ENCODE measurements at places on chromosomes 6 and 20.
A peak's percentile ranks its signal among the peaks of the same experiment; 100 is the strongest.

- DNase-seq, result no peak
Observed at GRCh38 chr6:7041511-7042026, 66.2 kb upstream of the RREB1 start.

DNA sequence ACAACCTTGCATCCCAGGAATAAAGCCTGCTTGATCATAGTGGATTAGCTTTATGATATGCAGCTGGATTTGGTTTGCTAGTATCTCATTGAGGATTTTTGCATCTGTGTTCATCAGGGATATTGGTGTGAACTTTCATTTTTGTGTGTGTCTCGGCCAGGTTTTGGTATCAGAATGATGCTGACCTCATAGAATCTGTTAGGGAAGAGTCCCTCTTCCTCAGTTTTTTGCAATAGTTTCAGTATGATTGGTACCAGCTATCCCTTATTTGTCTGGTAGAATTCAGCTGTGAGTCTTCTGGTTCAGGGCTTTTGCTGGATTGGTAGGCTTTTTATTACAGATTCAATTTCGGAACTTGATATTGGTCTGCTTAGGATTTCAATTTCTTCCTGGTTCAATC is 132.5 kb downstream of the ZFAND3 start:
- no peak for DNase-seq

GRCh38 chr6:155599561-155599960 is 143.9 kb upstream of the NOX3 start:
- peak; percentile 84 for DNase-seq

DNA sequence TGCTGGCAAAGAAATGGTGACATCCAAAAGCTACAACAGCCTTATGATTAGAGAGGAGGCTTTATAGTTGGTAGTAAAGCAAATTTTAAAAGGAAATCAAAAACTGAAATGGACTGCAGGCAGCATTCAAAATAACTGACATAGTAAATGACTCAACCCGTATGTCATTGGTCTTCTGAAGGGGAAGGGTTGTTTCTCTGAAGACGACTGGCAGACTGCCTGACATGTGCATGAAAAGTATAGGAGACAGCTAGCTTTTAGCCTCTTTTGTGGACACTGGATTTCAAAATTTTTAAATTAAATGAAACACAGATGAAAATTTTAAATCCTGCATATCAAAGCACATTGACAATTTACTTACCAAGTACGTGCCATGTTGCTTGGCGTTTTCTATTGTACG is 90.7 kb downstream of the TRMT6 start:
- no peak for DNase-seq

DNA sequence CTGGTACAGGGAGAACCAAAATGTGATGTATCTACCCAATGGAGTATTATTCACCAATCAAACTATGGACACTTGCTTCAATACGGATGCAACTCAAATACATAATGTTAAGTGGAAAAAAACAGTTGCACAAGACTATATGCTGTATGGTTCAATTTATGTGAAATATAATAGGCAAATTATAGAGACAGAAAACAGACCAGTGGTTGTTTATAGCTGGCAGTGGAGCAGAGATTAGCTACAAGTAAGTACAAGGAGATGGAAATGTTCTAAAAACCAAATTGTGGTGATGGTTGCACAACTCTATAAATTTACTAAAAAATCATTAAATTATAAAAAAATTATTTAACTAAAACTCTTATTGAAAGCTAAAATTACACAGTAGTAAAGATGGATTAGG is 113.2 kb downstream of the PRDM1 start:
- no peak for DNase-seq

- no peak for DNase-seq
Observed at GRCh38 chr6:139757784-139758183, 383.3 kb upstream of the CITED2 start.

DNA sequence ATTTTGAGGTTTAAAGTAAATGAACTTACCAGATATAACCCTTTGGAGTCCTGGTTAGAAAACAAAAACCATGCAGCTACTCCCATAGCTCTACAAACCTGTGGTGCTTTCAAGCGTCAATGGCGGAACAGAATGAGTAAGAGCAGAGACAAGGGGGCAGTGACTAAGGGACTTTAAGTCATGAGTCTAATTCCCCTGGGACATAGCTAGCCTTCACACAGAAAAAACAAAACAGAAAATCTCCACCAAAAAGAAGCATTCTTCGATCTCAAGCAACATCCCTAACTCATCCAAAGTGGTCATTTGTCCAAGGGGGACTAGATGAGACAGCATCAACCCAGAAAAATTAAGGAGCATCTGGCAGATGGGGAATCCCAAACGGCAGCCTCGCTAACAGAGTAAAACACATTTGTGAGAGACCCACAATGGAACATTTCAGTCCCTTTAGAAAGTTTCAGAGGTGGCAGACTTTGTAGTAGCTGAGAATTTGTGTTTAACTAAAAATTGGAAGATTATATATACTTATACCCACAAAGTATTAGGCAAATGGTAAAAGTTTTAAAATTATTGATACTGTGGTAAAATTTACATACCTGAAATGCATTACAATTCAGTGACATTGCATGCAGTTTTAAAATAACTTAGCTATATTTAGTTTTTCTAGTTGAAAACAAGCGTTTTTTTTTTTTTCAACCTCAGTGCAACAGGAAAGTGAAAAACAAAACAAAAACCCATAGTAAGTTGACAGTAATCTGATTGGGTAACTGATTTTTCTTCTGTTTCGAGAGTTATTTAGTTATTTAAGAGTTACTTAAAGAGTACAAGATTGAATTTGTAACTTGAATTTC is 67.5 kb downstream of the KCNQ5 start:
- peak; percentile 15 for DNase-seq

- DNase-seq, result no peak
Observed at GRCh38 chr20:47934761-47935160, 149.5 kb upstream of the SULF2 start.

- no peak for DNase-seq
Observed at GRCh38 chr20:45368221-45368980, 5.4 kb downstream of the SYS1 start.

DNA sequence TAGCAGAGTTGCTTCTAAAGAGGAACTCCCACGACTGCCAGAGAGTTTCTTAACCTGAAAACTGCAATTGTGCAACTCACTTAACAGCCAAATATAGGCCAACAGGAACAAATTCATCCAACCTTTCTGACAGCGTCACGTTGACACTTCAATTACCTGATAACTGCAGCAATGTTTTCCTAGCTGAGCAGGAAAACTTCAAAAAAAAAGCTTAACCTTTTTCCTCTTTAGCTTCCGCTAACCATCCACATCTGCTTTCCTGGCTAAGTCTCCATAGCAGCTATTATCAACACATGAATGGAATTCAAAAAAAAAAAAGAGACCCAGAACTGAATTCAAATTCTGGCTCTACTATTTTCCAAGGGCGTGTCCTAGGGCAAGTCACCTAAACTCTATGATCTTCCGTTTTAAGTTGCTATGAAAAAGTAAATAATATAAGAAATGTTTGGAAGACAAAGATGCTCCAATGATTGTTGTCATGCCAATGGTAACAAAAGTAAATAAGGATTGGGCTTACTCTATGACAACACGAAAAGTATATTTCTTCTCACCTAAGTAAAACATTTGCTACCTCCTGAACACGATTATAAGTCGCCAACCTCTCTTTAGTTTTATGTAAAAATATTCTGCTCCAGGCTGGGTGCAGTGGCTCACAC is 524.6 kb upstream of the JARID2 start:
- DNase-seq, result peak; percentile 51

DNA sequence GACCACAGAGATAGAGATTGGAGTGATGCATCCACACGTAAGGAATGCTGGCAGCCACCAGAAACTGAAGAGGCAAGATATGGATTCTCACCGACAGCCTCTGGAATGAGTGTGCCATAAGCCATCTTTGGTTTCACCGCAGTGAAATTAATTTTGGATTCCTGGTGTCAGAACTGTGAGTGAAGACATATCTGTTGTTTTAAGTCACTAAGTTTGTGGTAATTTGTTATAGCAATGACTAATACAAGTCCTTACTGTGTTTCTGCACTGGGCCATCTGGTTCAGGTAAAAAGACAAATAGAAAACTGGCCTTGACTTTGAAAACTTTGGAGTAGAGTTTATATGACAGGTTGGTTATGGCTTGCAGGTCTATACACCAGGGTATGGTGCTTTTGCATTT is 261.9 kb downstream of the PHF3 start:
- DNase-seq, result no peak

- peak; percentile 71 for DNase-seq
Observed at GRCh38 chr6:21666201-21666691, 72.7 kb downstream of the SOX4 start.

GRCh38 chr6:166766769-166767168 is 139.7 kb upstream of the RPS6KA2 start:
- DNase-seq, result no peak

- peak; percentile 91 for DNase-seq
Observed at GRCh38 chr20:23139524-23139923, 53.4 kb upstream of the CD93 start.

DNA sequence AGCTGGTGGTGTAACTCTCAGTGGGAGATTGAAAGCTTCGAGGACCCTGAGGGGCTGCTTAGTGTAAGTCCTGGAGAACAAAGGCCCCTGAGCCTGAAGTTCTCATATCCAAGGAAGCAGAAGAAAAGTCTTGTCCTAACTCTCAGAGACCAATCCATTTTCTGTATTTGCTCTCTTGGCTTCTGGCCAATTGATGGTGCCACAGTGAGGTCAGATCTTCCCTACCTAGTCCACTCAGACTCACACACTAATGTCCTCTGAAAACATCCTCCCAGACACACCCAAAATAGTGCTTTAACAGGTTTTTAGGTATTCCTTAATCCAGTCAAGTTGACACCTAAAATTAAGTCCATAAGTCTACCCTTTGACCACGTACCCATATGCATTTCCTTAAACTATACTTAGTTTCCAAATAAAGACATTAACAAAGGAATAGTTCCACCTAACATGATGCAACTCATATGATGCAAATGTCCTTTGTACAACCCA is 29.4 kb downstream of the ZNF292 start:
- peak; percentile 62 for DNase-seq

DNA sequence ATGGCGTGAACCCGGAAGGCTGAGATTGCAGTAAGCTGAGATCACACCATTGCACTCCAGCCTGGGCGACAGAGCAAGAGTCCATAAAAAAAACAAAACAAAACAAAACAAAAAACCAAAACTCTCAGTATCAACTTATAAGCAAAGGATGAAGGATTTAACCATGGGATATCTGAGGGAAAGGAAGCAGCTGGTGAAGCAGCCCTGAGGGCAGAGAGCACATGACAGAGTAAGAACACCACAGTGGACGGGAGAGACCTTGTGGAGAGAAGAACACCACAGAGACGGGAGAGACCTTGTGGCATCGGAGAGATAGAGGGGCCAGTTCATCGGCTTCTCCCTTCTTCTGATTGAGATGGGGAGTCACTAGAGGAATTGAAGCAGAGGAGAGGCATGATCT is 697.2 kb downstream of the HDGFL1 start:
- no peak for DNase-seq

- DNase-seq, result no peak
Observed at GRCh38 chr6:138465007-138465645, 34.2 kb downstream of the NHSL1 start.

GRCh38 chr6:148240861-148241477 is 101.7 kb upstream of the SASH1 start:
- no peak for DNase-seq

DNA sequence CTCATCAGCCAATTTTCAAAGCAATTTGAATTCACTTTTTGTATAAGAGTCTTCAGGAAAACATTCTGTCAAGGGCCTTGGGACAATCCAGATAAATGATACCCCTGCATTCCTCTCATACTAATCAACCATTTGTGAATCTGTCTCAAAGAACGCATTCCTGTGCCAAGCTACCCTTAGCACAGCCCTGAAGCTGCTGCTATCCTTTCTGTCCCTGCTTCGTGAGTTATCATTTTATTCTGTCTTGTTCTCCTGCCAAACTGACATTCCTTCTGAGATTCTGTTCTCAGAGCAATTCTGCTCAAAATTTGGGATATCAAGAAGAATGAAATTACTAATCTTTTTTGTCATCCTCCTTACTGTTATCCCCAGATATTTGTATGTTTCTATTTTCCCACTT is 213.9 kb upstream of the STXBP5 start:
- no peak for DNase-seq

DNA sequence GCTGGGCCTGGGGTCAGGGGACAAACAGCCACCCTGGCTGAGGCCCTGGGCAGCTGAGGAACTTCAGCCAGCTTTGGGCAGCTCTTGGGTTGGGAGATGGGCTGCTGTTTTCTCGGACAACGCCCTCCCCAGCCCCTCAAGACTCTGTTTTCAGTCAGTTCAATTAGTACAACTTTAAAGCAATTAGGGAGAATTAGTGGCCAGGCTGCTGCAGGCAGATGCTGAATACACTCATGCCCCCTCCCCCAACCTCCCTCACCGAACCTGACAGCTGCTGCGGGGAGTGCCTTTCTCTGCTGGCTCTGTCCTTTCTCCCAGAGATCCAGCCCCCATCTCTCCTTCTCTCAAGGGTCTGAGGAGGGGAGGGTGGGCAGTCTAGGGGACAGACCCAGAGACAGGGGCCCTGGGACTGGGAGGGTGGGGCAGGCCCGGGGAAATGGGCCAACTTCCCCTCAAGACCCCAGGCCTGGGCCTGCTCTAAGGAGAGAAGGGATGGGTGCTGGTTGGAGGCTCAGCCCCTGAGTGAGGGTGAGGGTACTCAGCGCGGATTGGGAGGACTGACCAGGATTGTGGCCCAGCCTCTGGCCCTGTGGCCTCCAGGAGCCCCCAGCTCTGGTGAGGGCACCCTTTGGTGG is 17.8 kb upstream of the MYT1 start:
- peak; percentile 13 for DNase-seq

DNA sequence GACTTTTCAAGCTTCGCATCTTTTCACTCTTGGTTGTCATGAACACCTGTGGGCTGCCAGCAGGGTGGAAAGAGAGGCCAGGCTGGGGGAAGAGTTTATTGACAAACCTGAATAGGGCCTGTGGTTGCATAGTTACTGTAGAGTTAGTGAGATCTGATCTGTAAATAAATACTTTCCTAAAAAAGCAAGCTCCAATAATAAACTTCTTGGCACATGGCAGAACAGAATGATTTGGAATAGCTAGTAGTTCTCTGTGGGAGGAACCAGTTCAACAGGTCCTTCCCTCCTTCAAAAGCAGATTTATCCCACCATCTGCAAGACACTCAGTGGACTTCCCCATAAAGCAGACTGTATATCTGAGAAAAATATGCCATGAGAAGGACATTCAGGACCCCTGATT is 445.0 kb downstream of the HACE1 start:
- peak; percentile 12 for DNase-seq

DNA sequence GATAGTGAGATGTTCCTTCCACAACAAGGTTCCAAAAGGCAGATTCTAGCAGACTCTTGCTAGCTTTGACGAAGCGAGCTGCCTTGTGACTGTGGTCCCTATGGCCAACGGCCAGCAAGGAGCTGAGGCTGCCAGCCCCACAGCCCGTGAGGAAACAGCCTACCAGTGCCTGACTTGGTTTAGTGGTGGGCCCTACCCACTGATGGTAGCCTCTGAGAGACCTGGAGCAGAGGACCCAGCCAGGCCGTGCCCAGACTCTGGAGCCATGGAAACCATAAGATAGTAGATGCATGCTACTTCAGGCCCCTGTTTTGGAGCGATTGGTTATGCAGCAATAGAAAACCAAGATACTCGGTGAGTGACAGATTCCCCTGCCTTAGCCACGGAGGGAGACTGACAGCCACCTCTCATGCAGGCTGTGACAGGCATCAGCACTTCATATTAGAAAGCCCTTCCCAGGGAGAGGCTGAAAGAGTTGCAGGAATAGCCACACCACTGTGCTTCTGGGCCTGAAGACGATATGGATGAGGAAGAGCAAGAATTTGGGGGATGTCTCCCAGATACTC is 19.2 kb downstream of the PSMG4 start:
- no peak for DNase-seq

GRCh38 chr20:54435015-54435414 is 40.4 kb upstream of the DOK5 start:
- no peak for DNase-seq

GRCh38 chr6:115358616-115359015 is 702.1 kb downstream of the FRK start:
- DNase-seq, result peak; percentile 17

Measured in NCI-H69 (cell line).